Articular chondrocyte of knee joint (primary cell): ENCODE measurements at places on chromosomes 3 and 15. TPM values are rescaled to one million over a fixed set of nuclear protein-coding genes. Genes with fewer than 3 reads are reported as not detected.

The ARHGAP11A gene
- total RNA-seq, result 17.1 and 23.5 TPM in 2 replicates

The CHRNA7 gene
- total RNA-seq, result 0.22 and 0.65 TPM in 2 replicates

The SH2D7 gene
- total RNA-seq, result not detected in 2 replicates

The PCSK6 gene
- 0.13 and 0.43 TPM in 2 replicates for total RNA-seq

The FYTTD1 gene
- 66.8 and 67.5 TPM in 2 replicates for total RNA-seq

The NIPA2 gene
- 59.3 and 62.2 TPM in 2 replicates for total RNA-seq

The MOBP gene
- total RNA-seq, result not detected in 2 replicates

The MYRIP gene
- 1.9 and 2.5 TPM in 2 replicates for total RNA-seq

The PYDC2 gene
- total RNA-seq, result not detected in 2 replicates

The SI gene
- total RNA-seq, result not detected in 2 replicates

The TEX55 gene
- not detected in 2 replicates for total RNA-seq

The ITGA11 gene
- 249 and 306 TPM in 2 replicates for total RNA-seq

The DUOXA2 gene
- total RNA-seq, result not detected in 2 replicates

The SERPINI2 gene
- total RNA-seq, result not detected in 2 replicates

The CFAP92 gene
- under 0.01 and 0.11 TPM in 2 replicates for total RNA-seq

The FSTL1 gene
- 2,986 and 3,294 TPM in 2 replicates for total RNA-seq

The RARB gene
- total RNA-seq, result 12.0 and 13.4 TPM in 2 replicates

The ARPP21 gene
- not detected in 2 replicates for total RNA-seq

The MB21D2 gene
- total RNA-seq, result 5.2 and 6.5 TPM in 2 replicates

The SLC15A2 gene
- total RNA-seq, result 0.13 and 0.97 TPM in 2 replicates

The ARMC8 gene
- total RNA-seq, result 45.9 and 55.7 TPM in 2 replicates

The NOP10 gene
- 159 and 172 TPM in 2 replicates for total RNA-seq

The RTP4 gene
- total RNA-seq, result 2.5 and 4.4 TPM in 2 replicates

The FAM81A gene
- total RNA-seq, result 0.91 and 1.4 TPM in 2 replicates

The RAF1 gene
- 104 and 110 TPM in 2 replicates for total RNA-seq

The GRK7 gene
- not detected in 2 replicates for total RNA-seq

The CACNA2D2 gene
- 0.22 TPM in 1 of 2 replicates, not detected in the other for total RNA-seq

The MASP1 gene
- 6.5 and 15.1 TPM in 2 replicates for total RNA-seq

The CLPX gene
- total RNA-seq, result 59.7 and 62.5 TPM in 2 replicates
